ENCODE measurements at places on chromosomes 1 and 21. TPM values are rescaled to one million over a fixed set of nuclear protein-coding genes. Genes with fewer than 3 reads are reported as not detected.
A peak's percentile ranks its signal among the peaks of the same experiment; 100 is the strongest.

SPRR1B gene
- 1.1 TPM for total RNA-seq

GORAB gene
- 15.9 TPM for total RNA-seq

TMEM200B gene
- total RNA-seq, result 54.8 TPM

ALG6 gene
- total RNA-seq, result 25.5 TPM

DNAH14 gene
- 46.3 TPM for total RNA-seq

SLC30A2 gene
- not detected for total RNA-seq

C1QC gene
- not detected for total RNA-seq

BACH1 gene
- 58.2 TPM for total RNA-seq

CR1L gene
- total RNA-seq, result not detected

ZNF648 gene
- total RNA-seq, result not detected

OR2L5 gene
- not detected for total RNA-seq

MATN1 gene
- total RNA-seq, result not detected

TTC39A gene
- 10.7 TPM for total RNA-seq

TRIM63 gene
- total RNA-seq, result not detected

DNA sequence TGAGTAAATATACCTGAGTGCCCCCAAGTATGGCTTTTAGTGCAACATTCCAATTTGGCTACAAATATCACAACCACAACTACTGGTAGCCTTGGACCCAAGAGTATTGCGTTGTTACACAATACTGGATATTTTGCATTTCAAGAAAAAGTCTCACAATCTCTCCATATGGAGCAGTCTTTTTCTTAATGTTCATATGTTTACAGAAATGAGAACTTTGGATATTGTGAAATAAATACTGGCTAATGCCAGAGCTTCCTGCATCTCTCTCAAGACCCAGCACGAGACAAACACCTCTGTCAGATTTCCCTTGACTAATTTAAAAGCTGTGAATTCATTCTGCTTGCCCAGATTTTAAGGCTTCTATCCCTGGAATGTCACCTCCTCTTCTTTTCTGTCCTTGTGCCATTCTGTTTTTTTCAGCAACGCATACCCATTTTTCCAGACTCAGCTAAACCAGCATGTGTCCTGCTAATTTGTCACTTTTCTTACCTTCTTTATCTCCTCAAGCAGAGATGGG lies 136.2 kb upstream of the BACE2 start:
- no peak for DNase-seq

GRCh38 chr21:34367320-34367935 lies 3.6 kb downstream of the KCNE2 start:
- DNase-seq, result peak; percentile 74

DNA sequence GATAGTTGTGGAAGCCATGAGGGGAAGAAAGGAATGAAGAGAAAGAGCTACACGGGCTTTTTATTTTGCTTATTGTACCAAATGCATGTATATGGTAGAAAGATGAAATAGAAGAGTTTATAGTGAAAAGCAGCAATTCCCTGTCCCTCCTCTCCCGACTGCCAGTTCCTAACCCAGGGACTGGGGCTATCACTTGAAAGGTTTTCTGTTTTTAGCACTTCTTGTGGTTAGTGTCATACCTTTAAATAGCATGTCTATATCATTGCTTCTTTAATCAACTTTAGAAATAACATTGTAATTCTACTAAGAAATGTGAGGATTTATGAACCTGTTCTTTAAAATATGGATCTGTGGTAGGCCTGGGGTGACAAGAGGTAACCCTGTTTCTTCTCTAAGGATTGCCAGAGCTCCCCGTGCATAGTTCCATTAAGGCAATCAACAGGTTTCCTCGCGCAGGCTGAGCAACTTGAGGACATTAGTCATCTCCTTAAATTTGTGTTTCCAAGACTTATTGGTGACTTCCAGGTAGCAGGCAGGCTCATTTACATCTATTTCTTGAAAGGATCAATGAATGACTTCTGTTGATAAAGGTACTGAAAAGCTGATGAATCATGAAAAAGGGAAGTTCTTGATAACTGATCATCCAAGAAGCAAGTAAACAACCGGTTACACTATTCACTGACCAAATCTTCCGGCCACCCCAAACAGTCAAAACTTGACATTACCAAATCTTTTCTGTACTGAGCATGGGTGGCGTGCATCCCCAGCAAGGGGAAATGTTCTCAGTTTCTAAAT lies 37.8 kb upstream of the S1PR1 start:
- DNase-seq, result no peak

- DNase-seq, result no peak
Measured at GRCh38 chr1:179793281-179793680, 50.2 kb downstream of the FAM163A start.

DNA sequence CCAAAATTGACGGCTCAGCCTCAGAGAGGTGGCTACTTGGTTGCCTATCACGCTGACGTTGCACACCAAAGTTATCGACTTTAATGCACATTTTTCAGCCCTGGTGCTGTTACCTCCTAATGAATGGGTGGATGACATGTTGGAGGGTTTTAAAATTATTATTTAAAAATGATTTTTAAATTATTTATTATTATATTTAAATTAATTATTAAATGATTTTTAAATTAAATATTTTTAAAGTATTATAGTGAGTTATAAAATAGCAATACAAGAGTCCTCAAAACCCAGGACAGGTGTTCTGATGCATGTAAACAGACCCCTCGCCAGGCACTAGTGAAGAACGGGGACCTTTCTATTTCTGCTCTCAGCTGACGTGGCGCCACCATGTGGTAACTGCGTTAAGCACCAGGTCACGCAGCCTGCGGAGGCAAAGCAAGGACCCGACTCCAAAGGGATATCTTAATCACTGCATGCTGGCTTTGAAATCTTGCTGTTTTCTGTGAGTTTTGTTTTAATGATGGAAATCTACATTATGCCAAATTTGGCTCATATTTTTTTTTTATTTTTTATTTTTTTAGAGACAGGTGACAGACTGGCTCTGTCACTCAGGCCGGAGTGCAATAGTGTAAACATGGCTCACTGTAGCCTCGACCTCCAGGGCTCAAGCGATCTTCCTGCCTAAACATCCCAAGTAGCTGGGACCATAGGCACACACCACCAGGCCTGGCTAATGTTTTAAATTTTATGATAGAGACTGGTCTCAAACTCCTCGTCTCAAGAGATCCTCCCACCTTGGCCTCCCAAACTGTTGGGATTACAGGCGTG lies 22.6 kb downstream of the CASP9 start:
- peak; percentile 92 for DNase-seq

DNA sequence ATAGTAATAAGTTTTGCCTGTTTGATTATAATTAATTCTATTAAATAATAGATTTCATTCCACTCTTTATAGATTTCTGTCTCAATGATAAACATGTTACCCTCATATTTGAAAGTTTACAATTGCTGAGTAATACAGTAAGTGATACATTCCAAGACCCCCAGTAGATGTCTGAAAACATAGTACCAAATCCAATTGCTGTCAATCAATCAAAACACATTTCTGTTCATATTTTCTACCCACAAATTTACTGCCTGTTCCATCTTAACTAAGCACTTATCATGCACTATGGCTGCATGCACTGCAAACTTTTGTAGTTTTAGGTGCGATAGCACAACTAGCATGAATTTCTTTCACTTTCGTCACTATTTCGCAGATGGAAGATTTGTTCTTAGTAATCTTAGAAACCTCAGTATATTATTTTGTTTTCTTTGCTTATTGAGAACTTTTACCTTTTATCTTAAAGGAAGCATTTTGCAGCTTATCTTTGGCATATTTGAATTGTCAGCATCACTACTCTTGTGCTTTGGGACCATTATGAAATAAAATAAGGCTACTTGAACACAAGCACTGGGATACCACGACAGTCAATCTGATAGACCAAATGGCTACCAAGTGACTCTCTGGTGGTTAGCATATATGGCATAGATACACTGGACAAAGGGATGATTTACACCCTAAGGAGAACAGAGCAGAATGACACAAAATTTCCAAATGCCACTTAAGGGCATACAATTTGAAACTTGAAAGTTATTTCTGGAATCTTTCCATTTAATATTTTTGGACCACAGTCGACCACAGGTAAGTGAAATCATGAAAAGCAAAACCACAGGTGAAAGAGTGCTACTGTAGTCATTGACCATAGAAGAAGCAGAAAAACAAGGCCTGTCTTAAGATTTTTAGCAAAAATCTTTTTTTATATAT lies 67.6 kb downstream of the RGS13 start:
- no peak for DNase-seq

DNA sequence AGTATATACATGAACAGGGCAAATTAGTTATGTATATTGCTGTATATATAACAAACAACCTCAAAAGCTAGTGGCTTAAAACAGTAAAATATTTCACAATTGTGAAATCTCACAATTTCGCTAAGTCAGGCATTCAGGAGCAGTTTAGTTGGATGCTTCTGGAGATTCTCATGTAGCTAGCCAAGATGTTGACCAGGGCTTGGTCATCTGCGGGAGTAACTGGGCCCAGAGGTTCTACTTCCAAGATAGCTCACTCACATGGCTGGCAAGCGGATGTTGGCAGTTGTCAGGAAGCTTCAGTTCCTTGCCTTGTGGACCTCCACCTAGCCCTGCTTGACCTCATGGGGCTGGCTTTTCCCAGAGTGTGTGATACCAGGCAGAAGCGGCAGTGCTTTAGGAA lies 95.6 kb downstream of the TTC3 start:
- DNase-seq, result no peak

DNA sequence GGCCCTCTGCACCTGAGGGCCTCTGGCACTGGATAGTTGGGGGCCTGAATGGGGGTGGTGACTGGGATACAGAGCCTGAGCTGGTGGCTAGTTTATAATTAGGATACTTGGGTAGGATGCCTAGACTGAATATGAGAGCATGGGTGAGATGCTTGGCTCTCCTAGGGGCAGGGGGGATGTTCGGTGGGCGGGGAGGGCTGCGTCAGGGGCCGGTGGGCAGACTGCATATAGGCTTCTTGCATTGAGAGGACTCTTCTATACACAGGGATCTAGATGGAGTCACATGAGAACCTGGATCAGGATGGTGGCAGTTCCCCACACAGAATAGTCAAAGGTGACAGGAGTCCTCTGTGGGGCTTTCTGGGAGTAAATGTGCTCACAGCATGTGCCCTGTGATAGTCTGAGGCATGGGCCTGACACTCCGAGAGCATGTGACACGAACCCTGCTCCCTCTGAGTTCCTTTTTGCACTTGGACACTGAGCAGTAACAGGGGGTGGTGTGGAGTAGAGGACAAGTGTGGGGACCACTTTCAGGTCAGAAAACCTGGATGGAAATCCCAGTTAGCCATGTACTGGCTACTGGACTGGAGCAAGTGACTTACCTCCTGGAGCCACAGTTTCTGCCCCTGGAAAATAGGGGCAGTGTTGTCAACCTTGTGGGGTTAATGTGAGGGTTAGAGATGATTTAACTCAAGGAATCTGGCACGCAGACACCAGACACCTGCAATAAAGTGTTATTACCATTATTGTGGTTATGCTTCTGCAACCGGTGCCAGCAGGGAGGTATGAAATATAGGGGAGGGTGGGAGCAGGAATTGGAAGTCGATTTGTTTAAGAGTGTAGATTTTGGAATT lies 2.2 kb downstream of the MAP7D1 start:
- DNase-seq, result no peak

DNA sequence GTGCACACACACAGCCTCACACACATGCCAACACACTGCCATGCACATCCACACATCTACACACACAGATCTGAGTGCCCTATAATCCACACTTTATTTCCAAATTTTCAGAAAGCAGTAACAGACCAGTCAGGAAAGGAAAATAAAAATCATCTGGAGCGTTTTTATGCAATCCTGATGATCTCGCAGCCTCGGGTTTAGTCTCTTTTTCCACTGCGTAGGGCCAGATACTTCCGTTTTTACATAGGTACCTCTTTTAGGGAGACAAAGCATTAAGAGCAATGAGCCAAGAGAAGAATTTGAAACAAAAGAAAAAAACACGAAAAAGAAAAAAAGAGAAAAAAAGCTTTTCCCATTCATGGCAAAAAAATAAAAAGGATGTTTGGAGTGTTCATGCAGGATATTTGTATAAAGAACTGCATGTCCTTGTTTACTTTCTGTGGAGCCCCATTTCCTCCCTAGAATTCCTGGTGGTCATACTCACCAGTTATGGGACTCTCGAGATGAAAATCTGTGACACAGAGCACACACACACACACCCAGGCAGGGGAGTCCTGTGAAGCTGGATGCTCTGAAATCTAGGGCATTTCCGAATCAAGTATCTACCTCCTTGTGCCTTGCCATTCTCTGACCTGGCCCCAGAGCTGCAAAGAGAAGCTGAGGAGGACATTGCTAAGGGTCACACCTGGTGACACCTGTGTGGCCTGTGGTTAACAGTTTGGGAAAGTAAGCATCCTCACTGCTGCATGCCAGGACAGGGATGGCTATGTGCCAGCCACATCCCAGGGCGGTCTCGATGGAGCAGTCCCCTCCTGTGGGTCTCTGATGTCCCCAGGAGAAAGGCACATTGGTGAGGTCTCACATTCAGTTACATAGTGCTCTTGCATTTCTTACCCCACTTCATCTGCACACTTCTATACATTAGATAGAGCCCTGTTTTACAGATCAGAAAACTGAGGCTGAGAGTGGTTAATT lies 83.6 kb downstream of the RUNX1 start:
- DNase-seq, result no peak

- DNase-seq, result no peak
Measured at GRCh38 chr21:23475281-23476219, 2131.7 kb downstream of the MRPL39 start.

- DNase-seq, result no peak
Measured at GRCh38 chr1:115457289-115457688, 119.2 kb upstream of the NGF start.

- DNase-seq, result no peak
Measured at GRCh38 chr1:232477728-232478127, 152.2 kb downstream of the SIPA1L2 start.

GRCh38 chr1:4452701-4453100 lies 201.7 kb upstream of the AJAP1 start:
- no peak for DNase-seq

DNA sequence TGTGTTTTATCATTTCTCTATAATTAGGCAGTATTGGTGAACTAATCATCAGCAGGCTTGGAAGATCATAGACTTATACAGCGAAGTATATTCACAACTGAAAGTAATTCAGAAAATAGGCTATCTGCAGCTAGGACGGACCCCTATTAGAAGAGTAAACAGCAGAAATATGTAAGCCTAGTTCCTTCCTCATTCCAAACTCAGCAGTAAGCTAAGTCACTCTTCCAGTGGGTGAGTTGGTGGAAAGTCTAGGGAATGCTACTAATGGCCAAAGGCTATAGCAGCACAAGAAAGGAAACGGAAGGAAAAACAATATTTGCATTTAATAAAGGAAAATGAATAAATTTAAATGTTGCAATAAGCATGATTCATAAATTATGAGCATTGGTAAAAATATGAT lies 918.1 kb upstream of the TMPRSS15 start:
- DNase-seq, result no peak

DNA sequence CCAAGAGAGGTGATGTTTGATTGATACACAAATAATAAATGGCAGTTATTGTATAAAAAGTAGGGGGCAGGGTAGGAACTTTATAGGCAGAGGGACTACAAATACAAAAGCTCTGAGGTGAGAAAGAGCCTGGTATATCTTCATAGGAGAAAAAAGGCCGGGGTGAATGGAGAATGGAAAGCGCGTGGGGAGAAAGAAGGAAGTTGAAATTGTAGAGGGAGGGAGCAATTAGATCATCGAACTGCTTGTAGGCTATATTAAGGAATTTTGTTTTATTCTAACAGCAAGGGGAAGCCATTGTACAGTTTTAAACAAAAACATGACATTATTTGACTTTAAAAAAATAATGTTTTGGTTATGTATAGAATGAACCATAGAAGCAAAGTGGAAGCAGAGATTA lies 147.4 kb downstream of the PDE4B start:
- DNase-seq, result no peak
